Fibroblast of the conjunctiva (primary cell): ENCODE measurements at places on chromosomes 12 and 14.
A peak's percentile ranks its signal among the peaks of the same experiment; 100 is the strongest.

GRCh38 chr12:52796839-52797528, 1.1 kb upstream of the KRT3 start:
- no peak for DNase-seq

GRCh38 chr12:100216337-100216736, 15.7 kb downstream of the ACTR6 start:
- no peak for DNase-seq

DNA sequence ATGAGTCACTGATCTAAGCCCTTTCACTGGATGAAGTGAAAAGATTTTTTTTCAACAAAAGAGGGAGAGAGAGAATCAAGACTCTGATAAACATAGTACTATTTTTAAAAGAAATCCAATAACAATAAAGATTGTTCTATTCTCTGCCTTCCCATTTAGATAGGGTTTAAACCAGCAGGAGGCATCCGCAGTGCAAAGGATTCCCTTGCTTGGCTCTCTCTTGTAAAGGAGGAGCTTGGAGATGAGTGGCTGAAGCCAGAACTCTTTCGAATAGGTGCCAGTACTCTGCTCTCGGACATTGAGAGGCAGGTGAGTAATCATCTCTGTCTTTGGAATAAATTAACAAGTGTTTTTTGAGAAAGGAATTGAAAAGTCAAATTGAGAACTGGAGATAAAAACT, 124.9 kb downstream of the DERA start:
- no peak for DNase-seq

DNA sequence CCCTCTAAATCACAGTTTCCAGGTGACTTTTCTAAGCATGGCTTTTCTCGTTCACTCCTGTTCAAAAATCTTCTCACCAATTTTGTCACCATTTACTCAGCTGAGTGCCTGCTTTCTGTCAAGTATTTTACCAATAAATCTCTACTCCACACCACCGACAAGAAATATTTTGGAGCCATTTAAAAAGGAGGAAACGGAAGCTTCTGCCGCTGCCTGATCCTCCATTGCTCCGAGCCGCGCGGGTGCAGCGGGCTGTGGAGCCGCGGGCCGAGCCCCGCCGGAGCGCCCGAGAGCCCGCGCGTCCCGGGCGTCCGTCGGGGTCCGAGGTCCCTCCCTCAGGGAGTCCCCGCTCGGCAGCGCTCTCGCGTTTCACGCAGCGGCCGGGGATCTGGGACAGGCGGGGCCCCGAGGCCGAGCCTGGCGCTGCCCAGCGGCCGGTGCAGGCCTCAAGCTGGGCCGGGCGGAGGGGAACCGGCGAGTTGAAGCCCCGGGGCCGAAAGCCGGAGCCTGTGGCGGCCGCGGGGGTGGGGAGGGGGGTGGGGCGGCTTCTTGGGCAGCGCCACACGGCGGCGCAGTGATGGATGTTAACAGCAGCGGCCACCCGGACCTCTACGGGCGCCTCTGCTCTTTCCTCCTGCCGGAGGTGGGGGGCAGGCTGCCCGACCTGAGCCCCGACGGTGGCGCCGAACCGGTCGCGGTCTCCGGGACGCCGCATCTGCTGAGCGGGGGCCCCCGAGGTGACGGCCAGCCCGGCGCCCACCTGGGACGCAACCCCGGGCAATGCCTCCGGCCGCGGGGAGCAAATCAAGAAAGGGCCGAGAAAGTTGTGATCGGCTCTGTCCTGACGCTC, 1.1 kb upstream of the HEBP1 start:
- DNase-seq: peak; percentile 29

- DNase-seq: no peak
Measured at GRCh38 chr12:102573237-102573636, 92.9 kb upstream of the IGF1 start.

- no peak for DNase-seq
Measured at GRCh38 chr14:60245380-60246177, 3.4 kb upstream of the PPM1A start.

DNA sequence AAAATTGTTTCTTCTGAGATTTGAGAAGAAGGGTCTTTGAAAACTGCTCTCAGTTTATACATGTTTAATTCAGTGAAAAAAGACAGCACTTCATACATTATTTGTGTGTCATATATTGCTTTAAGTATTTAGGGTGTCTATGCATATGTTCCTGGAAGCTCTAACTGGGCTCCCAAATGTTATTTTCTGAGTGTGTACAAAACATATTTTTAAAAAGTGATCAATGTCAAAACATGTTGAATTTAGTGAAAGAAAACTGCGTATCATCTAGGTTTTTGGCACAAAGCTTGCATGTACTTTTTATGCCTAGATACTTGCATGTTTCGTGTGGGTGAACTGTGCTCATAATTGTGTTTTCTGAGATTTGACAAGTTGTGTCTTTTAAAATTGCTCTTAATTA, 81.6 kb downstream of the ASCL4 start:
- no peak for DNase-seq

- no peak for DNase-seq
Measured at GRCh38 chr14:95514131-95515079, 2.0 kb downstream of the SYNE3 start.

- DNase-seq: no peak
Measured at GRCh38 chr14:31745741-31746140, 184.5 kb downstream of the NUBPL start.

DNA sequence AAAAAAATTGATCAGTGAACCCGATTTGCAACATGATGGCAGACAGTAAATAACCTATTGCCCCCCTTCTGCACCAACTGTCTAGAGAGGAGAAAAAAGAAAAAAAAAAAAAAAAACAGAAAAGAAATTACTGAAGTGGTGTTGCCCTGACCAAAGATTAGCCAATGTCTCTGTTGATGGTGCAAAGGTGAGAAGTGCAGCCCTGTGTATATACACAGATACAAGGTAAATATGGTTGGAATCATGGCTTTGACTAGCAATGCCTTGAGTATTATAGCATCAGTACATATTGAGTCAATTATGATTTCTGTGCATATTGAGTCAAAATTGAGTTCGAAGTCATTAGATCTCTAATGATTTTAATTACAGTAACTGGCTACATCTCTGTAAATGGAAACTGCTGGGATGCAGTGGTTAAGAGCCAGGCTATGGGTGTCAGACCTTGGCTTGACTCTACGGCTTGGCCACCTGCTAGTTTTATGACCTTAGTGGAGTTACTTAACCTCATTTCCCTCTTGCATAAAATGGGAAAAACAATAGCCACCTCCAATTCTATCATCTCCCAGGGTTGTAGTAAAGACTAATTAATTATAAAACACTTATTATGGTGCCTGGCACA, 51.0 kb downstream of the EGLN3 start:
- DNase-seq: no peak

DNA sequence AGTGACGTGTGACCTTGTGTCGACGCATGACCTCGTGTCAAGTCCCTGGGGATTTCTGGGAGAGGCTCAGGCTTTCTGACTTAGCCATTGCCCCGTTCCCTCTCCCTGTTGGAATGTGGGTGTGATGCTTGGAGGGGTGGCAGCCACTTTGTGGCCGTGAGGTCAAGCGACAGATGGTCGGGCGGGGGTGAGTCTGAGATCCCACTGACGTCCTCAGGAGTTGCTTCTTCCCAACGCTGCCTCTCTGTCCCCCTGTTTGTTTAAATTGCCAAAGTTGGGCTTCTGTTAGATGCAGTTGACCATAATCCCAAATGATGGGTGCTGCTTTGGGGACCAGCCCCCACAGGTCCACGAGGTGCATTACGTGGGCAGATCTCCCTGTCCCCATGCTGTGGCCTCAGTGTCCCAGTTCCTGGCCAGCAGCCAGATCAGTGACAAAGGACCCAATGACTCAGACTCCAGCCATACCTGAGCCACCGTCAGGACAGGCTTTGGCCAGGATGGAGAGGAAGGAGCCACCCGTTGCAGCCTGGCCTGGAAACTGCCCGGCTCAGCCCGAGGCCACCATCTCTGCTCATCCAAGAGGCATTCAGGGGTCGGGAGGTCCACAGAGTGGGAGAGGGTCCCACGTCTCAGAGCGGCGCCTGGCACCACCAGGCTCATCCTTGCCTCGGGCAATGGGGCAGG, 34.4 kb upstream of the GALNT9 start:
- no peak for DNase-seq

DNA sequence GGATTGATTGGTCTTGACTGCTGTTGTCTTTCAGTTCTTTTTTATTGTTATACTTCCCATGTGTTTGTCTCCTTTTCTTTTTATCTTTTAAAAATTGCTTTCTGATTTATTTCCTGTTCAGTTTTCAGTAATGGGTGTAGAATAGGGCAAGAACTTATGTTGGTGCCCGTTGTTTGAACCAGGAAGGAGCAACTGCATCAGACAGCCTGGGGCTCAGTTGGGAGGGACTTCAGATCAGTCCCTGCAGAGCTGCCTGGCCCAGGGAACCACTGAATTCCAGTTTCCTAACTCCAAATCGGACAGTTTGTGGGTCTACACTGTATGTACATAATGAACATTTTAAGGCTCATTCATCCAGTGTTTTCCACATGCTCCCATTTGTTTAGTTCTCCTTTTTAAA, 64.9 kb downstream of the FBXO34 start:
- DNase-seq: no peak

DNA sequence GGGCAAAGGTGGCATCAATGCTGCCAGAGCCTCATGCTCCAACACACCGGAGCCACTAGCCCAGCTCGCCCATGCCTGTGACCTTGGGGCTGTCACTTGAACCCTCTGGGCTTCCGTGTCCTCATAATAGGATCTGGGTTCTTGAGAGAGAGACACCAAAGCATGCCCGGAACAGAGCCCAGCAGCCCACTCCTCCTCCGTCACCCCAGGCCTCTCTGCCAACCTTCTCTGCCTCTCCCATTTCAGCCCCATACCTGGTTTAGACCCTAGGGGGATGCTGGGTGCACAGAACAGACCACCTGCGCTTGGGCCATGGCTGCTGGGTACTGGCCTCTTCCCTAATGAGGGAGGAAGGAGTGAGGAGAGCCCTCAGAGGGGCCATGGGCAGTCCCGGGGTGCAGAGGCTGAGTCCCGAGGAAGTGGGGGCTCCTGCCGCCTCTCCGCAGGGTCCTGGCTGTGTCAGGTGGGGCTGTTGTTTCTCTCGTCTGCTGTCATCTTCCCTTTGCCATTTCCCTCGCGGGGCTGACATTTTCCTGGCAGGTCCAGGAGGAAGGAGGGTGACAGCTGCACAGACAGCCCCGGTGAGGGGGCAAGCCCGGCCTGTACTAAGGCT, 172.4 kb upstream of the RTL1 start:
- DNase-seq: no peak

DNA sequence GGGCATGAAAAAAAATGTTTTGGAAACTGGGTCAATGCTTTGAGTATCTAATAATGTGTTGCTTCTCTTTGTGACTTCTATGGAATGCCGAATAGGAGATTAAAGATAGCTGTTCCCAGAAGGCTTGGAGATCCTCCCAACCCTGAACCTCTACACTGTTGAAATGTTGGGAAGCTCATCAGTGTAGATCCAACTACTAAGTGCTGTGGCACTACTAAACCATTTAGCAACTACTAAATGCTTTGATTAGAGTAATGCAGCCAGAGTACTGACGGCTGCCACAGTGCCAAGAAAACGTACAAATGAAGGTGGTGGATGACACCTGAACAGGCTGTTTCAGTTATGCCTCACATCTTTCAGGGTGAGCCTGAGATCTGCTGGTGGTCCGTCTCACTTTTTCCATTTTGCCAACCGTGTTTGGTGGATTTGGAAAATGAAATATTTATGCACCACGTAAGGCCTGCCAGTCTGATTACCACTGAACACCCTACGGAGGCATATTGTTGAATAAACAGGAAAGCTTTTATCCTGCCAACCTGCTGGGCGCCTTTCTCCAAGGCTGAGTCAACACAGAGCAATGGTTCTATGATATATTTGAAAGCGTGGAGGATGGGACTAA, 938.0 kb upstream of the FLRT2 start:
- no peak for DNase-seq

- no peak for DNase-seq
Measured at GRCh38 chr14:81256289-81256960, 35.7 kb upstream of the GTF2A1 start.

- no peak for DNase-seq
Measured at GRCh38 chr12:7035463-7035862, 17.2 kb upstream of the LPCAT3 start.

DNA sequence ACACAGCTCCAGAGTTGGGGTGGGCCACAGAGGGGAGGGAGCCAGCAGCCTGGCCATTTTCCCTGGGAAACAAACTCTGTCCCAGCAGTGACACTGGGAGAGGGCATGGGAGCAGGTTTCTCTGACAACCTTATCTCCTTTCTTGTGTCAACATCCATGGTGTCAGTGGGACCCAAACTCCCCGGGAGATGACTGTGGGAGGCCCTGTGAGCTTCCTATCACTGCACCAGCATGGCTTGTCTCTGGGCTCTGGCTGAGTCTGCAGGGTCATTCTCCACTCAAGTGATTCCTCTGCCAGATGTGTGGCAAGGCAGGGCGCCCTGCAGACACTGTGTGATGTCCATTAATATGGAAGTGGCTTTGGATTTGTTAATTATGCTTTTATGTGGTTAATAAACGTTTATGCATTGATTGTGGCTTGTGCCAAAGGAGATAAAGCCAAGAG, 10.1 kb downstream of the LRTM2 start:
- no peak for DNase-seq

DNA sequence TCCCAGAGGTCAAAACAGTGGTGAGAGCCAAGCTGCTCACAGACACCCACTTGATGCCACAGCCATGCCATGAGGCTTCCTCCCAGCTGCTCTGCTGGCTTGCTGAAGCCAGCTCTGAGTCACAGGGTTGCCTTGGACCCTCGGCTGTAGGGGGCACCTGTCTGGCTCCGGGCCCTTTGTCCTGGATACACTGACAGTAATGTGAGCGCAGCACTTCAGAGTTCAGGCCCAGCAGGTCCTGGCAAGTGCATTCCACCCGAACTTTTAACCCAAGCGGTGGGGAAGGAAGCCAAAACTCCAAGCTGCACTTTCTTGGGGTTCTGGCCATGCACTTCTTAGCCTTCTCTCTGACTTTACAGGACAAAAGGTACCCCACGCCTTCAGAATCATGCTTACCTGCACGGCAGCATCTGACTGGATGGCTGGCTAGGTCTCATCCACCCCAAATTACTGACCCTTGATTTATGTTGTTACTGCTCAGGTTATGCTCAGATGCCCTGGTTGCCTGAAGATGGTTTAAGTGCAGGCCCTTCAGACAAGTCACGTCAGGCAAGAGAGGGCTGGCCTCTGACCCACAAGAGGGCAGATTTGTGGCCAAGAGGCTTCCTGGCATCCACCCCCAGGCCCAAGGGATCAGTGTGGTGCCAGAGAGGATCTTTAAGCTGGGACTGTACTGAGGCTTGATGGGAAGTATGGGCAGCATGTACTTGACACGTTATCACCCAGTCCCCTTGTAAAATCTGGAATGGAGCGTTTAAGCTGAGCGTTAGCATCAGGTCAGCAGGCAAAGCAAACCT, 24.8 kb downstream of the SLC25A29 start:
- DNase-seq: no peak

DNA sequence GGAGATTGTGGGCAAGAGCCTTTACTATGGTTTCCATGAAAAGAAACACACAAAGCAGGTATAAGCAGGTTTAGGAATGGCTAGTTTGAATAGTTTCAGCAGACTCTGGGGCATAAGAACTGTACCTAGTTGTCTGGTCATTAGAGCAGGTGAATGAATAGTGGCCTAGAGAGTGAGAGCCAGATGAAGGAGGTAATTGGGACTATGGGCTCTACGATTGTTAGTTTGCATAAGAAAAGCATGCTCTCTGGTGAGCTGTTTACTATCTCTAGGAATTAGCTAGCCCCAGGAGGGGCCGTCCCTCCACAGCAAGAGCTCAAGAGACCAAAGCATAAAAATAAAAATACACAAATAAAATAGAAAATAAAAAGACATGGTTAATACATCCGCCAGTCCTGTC, 397.5 kb upstream of the GARIN6 start:
- no peak for DNase-seq

GRCh38 chr12:98341732-98342131, 173.7 kb upstream of the TMPO start:
- no peak for DNase-seq
